Activated T-helper 1 cell treated with anti-CD3 and anti-CD28 coated beads, Interleukin-2, amount 50 U/mL, for 16 hours (primary cell): ENCODE measurements at places on chromosomes 2 and 18.
A peak's percentile ranks its signal among the peaks of the same experiment; 100 is the strongest.

DNA sequence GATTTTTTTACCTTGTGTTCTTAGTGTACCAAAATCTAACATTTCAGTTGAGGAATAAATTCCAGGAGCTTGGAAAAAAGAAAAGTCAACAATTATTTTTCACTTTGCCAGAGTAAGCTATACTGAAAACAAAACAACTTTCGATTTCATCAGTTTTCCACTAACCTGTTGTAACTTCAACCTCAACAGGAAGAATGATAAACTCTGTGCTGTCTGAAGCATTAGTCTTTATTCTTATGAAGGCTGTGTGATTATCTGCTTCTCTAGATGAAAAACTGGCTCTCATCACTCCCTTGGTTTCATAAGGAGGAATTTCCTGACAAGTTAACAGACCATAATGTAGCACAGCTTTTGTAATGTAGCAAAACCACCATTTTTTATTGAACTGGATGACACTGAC, 121.2 kb downstream of the ZAP70 start:
- no peak for DNase-seq

GRCh38 chr2:68483011-68483410, 15.6 kb downstream of the APLF start:
- DNase-seq, result no peak

DNA sequence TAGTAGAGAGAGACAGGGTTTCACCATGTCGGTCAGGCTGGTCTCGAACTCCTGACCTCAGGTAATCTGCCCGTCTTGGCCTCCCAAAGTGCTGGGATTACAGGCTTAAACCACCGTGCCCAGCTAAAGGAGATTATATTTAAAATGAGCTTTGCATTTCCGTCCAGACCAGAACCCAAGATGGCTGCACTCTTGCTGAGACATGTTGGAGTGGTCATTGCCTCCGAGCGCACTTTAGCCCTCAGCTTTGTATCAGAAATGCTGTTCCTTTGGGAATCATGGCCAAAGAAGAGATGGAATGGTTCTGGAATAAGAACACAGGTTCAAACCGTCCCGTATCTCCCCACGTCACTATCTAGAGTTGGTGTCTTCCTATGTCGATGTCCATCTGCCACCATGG, 3.4 kb downstream of the UBXN2A start:
- DNase-seq, result no peak

DNA sequence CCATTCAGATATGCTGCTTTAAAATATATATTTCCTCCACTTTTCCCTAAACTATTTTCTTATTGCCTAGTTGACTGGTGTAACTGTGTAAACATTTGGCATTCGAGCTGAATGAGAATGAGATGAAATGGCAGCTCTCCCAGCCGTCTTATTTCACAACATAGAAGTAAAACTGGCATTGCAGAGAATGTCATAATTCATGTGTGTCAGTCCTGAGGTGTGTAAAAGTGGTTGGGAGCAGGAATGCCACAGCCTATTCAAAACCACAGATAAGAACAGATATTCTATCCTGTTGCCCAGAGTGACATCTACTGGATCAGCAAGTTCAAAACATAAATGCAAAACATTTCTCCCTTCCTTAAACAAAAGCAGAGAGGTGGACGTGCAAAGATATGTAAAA, 565.5 kb upstream of the CHAC2 start:
- no peak for DNase-seq

- no peak for DNase-seq
These were observed 71.2 kb downstream of the BCL2L11 start for GRCh38 chr2:111191877-111192276.

GRCh38 chr2:170895023-170895757, 33.9 kb upstream of the GORASP2 start:
- no peak for DNase-seq

DNA sequence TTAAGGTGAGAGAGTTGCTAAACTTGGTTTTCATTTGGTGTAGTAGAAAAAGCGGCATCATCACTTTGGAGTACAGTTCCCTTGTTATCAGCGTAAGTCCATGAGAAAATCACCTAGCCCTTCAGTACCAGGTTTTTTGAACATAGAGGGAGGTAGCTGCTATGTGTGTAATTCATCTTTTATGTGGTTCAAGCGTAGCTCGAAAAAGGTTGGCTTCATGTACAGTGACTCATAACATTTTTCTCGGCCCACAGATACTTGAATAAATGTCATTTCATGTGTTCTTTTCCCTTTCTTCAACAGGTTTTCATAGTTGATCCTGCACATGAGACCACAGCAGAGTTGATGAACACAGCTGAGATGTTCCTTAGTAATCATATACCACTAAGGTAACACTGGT, 43.6 kb downstream of the UGGT1 start:
- DNase-seq, result no peak

DNA sequence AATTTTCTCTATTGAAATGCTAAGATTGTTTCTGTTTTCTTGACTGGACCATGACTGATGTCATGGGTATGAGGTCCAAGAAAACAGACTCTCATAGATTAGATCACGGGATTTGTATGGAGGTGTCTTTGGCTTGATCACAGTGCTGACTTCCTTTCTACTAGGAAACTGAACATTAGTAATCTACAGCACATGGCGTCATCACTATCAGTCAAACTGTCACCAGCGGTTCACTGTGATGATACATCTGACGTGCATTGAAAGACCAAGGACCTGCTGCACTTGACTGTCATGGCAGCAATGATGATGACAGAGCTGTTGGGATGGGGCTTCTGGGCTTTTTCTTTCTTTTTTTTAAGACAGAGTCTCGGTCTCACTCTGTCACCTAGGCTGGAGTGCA, 28.2 kb upstream of the IMPA2 start:
- no peak for DNase-seq

DNA sequence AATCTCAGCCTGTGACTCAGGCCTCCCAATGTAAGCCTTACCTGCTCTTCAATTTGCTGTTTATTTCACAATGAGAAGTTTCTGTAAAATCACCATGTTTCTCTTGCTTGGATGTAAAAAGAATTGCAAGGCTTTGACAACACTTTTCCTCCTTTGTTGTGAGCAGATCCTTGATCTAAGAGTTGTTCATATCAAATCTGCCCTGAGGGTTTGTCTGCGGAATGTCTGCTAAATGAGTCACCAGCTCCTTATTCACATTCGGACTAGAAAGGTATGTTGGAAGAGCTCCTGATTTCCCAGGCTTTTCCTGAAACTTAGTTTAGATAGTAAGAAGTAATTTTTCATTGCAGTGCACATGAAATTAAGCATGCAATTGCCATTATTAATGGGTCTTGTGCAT, 268.2 kb upstream of the TCF4 start:
- DNase-seq, result no peak

GRCh38 chr2:60394463-60394862, 159.0 kb downstream of the BCL11A start:
- DNase-seq, result no peak

- DNase-seq, result no peak
These were observed 51.7 kb downstream of the MFSD6 start for GRCh38 chr2:190459881-190460280.

DNA sequence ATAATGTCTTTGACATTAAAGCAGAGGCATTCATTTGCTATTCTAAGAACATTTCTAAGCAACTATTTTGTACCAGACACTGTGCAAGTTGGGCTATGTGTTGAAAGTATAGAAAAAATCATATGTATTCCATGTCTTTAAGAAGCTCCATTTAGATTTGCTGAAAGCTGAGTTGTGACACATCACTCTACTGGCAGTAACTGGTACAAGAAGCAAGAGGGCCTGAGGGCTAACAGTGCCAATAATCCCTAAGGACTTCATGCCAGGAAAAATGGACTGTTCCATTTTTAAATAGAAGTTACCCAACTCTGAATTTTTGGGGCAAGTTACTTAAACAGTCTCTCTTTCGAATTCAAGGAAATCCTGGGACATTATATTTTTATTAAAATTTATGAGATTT, 178.7 kb downstream of the SRBD1 start:
- DNase-seq, result no peak

- DNase-seq, result no peak
These were observed 97.3 kb downstream of the TACR1 start for GRCh38 chr2:75102011-75102410.

GRCh38 chr2:37412231-37412630, 67.8 kb downstream of the QPCT start:
- DNase-seq, result no peak

- no peak for DNase-seq
These were observed 211.8 kb downstream of the NRXN1 start for GRCh38 chr2:50820176-50820575.

- DNase-seq, result no peak
These were observed 5.2 kb downstream of the CCL20 start for GRCh38 chr2:227818675-227819397.

DNA sequence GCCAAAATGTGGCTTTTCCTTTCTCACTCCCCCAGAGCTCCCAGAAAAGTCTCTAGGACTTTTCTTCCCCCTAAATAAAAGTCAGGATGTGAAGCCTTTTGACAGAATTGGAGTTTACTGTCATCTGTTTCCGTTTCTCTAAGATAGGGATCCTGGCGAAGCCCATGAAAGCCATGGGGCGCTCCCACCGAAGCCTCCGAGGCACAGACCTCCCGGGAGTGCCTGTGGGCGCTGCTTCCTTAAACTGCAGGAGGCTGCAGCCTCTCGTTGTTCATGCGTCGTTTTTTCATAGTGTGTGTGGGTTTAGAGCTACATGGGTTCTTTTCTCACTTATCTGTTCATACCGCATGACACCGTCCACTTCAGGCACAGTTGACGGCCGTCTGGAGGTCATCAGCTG, 56.8 kb downstream of the ASAP2 start:
- DNase-seq, result no peak

DNA sequence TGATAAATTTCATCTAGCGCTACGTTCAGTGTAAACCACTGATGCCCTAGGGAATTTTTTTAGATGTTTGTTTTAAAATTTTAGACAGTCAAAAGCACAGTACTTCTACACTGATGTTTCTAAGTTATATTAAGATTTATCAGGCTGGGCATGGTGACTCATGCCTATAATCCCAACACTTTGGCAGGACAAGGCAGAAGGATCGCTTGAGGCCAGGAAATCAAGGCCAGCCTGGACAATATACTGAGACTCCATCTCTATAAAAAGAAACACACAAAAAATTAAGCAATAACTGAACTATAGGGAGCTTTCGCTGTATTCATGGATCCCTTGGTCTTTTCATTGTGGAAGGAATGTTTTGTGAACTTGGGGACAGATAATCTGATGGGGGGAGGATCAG, 50.6 kb upstream of the MAPRE2 start:
- no peak for DNase-seq

- no peak for DNase-seq
These were observed 17.9 kb upstream of the FIGN start for GRCh38 chr2:163753726-163754125.

DNA sequence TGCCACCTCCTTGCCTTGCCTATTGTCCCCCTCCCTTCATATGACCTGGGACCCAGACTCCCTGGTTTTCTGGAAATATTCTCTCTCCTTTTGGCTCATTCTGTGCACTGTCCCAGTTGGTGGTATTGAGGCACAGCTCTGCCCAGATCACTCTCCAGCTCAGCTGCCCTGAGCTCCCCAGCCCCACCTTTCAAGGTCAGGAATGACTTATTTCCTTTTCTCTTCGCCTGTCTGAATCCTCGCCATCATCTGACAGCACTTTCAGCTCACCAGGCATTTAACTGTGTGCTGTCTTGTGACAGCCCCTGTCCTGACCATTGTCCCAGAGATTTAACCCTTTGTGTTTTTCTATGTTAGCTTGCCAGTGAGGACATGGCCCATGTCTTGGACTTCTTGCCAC, 133.0 kb downstream of the MSH2 start:
- DNase-seq, result no peak

DNA sequence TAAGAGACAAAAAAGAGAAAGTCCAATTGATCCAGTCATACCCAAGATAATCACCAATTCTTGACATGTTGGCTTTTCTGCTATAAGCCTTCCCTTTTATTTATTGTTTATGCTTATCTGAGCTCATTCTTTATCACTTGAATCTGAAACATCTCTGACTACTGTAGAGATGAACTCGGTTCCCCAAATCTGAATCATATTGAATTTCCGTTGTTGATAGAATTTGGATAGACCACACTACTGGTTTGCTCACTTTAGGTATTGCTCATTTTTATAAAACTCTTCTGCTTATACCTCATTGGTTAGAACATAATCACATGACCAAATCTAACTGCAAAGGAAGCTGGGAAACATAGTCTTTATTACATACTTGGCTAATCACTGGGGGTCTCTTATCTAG, 236.9 kb downstream of the TRIB2 start:
- DNase-seq, result no peak

GRCh38 chr2:230160112-230160660, 59.6 kb downstream of the SP110 start:
- peak; percentile 16 for DNase-seq

- no peak for DNase-seq
These were observed 443.3 kb upstream of the MEIS1 start for GRCh38 chr2:65991381-65992197.
